H4 (cell line): ENCODE measurements at places on chromosomes 11 and 22. TPM values are rescaled to one million over a fixed set of nuclear protein-coding genes. Genes with fewer than 3 reads are reported as not detected.

The SERPING1 gene
- total RNA-seq: 1.2 and 8.3 TPM in 2 replicates

The TMEM45B gene
- total RNA-seq: not detected in 2 replicates

DNA sequence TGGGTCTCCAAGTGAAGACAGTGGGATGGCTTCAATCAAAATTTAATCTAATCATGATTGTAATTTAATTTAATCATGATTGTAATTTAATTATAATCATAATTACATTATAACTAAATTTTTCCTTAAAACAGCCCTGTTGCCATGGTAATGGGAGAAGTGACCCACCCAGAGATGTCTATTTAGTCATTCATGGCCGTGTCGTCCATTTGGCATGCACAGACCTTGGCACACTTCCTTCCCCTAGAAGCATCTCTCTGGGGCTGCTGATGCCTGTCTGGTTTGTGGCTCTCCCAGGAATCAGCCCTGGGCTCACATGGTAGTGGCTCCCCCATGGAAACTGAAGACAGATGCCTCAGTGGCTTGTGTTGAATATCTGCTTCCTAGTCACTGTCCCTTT lies 27.0 kb downstream of the P4HA3 start:
- DNase-seq: no peak

DNA sequence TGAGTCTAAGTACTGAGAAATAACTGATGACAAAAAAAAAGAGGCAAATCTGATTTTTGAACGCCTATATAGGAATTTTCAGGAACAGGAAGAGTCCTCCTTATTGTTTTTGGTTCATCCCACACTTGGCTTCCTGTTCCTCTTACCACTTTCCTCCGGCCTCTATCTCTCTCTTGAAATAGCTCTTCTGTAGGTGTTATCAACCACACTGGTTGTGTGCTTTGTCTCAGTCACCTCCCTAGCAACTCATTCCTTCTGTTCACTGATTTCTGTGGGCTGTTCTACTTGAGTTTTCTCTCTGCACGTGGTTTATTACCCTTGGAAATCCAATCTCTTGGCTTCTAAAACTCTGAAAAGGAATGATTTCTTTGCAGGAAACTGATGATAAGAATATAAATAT lies 78.7 kb upstream of the C11orf87 start:
- no peak for DNase-seq

DNA sequence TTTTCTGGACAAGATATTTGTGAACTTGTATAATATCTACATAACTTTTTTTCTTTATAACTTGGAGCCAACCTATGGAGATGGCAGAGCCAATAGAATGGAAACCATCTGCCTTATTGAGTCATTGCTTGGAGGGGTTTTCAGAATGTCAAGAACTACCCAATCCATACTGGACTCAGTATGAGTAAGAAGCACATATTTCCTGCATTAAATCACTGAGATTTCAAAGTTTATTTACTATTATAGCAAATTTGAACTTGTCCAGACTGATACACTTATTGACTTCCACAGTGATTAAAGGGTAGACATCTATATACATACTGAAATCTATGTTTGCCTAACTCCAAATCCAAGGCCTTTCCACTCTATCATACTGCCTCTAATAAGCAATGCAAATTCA lies 704.0 kb downstream of the KCNA4 start:
- DNase-seq: no peak

DNA sequence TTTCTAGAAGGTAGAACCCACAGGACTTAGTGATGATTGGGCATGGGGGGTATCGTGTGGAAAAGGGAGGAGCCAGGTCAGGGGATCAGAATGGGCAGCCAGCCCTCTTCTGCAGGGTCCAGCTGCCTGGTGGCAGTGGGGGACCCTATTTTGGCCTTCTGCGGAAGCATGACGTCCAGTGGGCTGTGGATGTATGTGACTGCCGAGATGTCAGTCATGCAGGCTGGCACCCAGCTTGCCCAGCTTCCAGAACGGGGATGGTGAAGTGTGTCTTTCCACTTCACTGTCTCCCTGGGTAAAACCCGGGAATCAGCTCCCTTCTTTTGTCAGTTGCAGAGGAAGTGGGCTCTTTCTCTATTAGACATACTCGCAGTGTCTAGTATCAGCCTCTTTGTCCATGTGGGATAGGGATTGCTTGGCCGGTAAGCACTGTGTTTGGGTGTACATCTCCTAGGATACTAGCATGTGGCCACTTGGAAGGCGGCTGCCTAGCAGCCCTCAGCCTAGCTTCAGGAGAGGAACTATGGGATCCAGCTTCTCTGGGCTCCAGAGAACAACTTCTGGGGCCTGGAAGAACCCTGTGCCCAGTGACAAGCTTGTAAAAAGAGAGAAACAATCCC lies 51.4 kb downstream of the GRIK4 start:
- no peak for DNase-seq

DNA sequence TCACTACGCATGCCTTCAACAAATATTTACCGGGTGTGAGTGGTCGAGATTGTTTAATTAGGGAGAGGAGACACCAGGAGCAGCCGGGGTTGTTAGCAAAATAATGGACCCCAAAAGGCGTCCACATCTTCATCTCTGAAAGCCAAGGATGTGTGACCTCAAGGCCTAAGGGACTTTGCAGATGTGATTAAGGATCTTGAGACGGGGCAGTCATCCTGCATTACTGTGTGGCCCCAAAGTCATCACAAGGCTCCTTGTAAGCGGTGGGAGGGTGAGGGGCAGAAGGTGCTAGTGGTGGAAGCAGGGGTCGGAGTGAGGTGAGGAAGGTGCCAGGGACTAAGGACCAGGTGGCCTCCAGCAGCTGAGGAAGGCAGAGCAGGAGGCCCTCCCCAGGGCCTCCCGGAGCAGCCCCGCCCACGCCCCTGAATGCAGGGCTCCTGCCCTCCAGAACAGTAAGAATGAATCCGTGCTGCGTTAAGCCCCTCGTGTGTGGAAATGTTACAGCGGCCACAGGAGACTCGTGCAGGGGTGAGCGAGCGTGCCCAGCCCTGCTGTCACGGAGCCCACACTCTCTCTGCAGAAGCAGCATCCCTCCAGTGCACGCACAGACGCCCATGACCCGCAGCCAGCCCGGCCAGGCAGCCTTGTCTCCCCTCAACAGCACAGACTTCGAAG lies 83.5 kb downstream of the CELSR1 start:
- DNase-seq: no peak
